Spleen (tissue), 13 donors: ENCODE measurements at places on chromosomes 6 and 20.

DNA sequence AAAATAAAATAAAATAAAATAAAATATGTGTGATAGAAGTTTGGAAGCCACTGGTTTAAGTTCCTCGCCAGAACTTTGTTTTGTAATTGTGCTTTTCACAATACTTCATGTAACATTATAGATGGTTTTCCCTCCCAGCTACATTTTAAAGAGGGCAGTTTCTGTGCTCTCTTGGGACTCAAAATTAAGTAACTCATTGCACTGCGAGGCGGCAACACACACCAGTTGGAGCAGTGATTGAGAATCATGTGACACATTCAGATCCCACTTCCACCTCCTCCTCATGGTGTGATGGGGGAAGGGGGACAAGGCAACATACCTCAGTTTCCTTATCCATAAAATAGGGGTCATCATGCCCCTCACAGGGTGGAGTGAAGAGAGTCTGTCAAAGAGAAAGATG lies 7.5 kb downstream of the C2 start:
- peak; percentile 6 for DNase-seq

GRCh38 chr6:16248271-16248853 lies 10.0 kb downstream of the GMPR start:
- DNase-seq, result no peak

- no peak for DNase-seq
These were observed 29.4 kb downstream of the LRP11 start for GRCh38 chr6:149834513-149835481.

DNA sequence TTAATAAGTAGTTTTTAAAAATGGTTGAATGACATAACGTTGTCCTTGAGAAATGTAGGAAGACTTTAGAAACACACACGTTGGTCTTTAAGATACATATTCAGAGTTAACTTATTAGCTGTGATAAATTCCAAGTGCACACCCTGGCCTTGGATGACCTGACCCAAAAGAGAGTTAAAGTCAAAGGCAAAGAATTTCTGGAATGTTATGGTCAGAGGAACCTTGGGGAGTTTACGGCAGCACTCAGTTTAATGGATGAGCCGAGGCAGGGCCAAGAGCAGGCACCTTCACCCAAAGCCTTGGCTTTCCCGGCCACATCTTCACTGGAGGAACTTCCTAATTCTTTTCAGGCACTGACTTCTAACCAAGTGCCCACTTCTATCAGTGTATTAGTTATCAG lies 200.5 kb downstream of the SMOC2 start:
- DNase-seq, result no peak

- no peak for DNase-seq
These were observed 185.2 kb downstream of the FARS2 start for GRCh38 chr6:5446362-5447075.

GRCh38 chr6:170553534-170554012 lies 466 bp upstream of the PSMB1 start:
- no peak for DNase-seq

- DNase-seq, result no peak
These were observed 62.6 kb downstream of the NRSN1 start for GRCh38 chr6:24188578-24189080.

GRCh38 chr20:6704132-6704861 lies 63.2 kb upstream of the BMP2 start:
- no peak for DNase-seq

GRCh38 chr6:110660066-110660655 lies 155.1 kb downstream of the CDK19 start:
- DNase-seq, result no peak

DNA sequence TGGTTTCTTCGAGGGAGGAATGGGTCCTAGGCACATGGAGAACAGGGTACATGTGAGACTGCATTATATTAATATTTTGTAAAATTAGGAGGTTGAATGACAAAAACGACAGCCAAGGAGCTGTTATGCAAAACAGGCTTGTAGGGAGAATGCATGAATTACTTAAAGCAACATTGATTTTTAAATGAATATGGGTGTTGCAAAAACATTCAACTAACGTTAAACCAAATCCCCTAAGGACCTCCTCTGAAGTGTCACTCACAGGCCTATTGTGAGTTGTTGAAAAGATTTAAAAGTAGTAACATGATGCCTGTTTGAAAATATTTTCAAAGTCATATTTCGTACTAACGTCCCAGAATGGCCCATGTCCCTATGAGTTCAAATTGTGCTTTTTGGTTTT lies 21.9 kb downstream of the FBXL4 start:
- no peak for DNase-seq

DNA sequence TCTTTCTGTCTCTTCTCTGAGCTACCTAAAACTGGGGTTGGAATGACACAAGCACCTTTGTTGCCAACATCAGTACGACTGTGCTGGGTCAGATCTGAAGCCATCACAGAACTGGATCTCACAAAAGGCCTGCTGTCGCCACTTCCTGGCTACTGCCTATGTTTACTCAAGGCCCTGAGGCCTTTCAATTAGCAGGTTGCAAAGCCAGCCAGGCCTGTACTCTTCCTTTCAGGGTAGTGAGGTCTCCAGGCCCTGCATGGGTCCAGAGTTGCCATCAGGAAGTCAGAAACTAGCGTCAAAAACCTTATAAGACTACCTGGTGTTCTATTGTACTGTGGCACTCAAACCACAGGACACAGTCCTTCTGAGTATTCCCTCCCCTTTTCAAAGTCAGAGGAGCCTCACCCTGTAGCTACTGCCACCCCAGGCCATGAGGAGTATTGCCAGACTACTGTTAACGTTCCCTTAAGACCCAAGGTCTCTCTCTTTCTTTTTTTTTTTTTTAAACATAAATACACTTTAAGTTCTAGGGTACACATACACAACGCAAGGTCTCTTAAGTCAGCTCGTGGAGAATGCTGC lies 937.4 kb upstream of the GJE1 start:
- DNase-seq, result no peak

DNA sequence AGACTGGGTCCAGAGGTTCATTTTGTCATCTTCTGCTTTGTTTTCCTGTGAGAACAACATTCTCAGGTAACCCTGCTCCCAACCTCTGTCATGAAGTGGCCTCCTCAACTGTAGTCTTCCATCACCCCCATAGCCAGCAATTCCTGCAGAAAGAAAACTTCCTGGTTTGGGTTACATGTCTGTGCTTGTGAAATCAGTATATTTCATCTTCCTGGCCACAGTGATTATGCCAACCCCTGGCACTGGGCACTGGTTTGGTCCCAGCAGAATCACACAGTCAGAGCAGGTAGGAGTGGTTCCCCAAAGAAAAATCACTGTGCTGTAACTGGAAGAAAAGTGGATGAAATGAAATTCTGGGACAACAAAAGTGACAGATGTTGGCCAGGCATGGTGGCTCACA lies 52.5 kb downstream of the CRYBG1 start:
- no peak for DNase-seq

DNA sequence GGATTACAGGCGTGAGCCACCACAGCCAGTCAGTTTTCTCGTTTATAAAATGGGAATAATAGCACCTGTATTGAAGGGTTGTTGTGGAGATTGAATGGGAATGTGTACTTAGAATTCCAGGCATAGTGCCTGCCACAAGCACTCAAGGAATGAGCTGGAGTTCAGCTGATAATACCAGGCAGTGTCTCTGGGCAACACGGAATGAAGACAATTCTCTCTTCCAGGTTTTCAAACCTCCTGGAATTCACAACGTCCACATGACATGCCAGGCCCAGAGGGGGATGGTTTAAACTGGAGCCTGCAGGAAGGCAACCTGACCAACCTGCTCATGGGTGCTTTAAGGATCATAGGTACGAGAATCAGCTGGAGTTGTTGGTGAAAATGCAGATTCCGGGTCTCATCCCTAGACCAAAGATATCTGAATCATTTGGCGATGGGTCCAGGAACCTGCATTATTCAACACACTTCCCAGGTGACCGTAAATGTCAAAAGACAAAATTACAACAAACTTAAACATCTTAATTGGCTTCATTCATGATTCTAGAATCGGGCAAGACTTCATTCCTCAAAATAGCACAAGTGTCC lies 1.9 kb upstream of the PTPN1 start:
- DNase-seq, result no peak

DNA sequence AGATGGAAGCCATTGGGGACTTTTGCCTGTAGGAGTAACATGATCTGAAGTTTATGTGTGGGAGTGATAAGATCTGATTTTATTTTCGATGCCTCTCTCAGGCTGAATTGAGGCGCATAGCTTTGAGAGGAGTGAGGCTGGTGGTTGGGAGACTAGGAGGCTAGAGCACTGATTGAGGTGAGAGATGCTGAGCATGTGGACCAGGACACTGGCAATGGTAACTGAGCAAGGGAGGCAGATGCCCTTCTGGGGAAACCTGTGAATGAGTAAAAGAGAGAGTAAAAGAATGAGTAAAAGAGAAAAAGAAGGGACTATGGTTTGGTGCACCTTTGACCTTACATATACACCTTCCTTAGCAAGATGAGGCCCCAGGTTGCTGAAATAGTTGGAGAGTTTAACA lies 3.0 kb downstream of the RRP36 start:
- no peak for DNase-seq

DNA sequence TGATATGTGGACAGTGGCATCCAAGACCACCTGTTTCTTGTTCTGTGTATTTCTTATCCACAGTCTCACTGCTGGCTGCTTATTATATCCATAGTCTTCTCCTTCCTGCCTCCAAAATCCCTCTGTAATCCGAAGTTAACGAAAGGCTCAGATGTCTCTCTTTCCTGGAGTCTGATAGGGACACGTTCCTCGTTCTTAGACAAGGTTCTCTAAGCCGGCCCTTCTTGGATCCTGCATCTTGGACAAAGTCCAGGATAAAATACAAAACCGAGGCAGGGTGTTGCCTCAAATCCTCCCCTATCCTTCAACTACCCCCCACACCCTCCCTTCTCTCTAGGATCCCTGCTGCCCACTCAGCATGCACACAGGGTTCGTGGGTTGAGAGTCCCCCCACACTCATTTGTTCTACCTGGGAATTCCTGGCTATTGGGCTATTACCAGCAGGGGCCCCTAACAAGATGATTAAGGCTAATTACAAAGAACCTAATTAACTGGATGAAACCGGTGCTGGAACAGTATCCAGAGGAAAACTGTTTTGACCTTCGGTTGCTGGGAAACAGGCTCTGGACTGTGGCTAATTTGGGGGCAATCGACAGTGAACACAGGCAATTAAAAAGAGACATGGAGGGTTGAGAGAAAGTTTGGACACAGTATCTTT lies 32.7 kb upstream of the MRPS10 start:
- DNase-seq, result no peak

DNA sequence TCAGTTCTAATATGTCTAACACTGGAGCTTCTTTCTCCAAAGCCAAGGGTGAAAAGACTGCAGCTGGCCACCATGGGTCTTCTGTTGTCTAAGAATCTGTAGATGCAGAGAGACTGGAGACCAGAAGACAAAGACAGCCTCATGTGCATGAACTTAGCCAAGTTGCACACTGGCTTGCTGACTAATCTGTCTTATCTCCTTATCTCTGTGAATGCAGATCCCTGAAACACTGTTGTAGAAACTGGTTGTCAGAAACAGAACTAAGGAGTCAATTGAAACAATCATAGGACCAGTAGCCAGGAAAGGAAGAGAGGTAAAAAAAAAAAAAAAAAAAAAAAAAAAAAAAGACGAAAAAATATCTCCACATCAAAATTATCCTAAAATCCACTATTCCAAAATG lies 109.7 kb downstream of the BFSP1 start:
- no peak for DNase-seq

GRCh38 chr6:111846492-111847409 lies 26.5 kb downstream of the FYN start:
- no peak for DNase-seq

DNA sequence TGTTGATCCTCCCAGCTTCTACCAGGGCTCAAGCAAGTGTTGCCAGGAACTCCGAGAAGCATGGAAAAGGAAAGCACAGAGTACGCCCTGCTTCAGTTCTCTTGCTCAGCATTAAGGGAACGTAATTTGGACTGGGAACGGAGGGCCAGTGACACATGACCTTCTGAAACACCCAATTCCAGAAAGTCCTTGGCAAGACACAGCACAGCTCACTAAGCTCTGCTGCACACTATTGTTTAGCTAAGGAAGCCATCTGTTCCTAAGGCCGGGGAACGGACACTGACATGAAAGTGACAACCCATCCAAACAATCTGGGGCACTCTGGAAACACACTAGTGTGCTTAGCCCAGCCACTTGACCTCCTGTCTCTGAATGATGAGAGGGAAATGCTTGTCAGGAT lies 56.9 kb upstream of the NXT1 start:
- DNase-seq, result peak; percentile 51

DNA sequence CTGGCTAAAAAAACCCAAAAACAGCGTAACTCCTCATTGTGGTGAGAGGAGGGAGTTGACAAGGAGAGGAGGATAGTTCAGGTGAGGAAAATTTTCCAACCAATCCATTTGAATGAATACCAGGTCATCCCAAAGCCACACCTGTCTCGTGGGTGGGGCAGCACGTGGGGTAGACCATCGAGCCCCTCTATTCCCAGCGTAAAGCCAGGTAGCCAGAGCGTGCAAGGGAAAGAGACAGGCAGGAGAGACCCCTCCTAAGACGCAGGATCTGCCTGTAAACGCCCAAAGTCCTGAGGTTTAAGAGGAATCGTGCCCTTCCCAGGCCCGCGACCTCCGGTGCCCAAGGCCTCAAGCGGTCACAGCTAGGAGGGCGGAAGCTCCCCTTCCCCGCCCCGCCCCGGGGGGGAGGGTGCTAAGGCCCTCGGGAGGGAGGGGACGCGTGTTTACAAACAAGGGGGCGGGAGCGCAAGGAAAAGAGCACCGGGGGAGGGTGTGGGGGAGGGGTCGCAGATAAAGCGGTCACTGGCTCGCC lies 712 bp downstream of the RXRB start:
- DNase-seq, result peak; percentile 94
